Right lobe of liver (tissue), 6 donors: ENCODE measurements at places on chromosomes 2 and 18.

DNA sequence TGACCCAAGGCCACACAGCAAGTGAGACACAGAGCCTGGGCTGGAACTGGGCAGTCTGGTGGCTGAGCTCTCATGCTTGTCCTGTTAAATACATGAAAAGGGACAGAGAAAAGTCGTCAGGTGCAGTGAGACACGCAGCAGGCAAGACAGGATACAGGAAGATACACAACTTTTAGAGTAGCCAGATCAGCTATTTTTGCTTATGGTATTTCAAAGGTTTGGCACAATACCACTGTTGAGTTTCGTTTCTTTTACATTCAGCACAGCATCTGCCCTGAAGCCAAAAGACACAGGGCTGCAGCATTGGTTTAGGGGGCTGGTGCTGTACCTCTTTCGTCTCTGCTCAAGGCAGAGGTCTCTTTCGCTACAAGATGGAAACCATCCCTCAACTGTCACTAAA, 14.0 kb downstream of the FHL2 start:
- no peak for DNase-seq

- DNase-seq, result no peak
Observed at GRCh38 chr2:9707008-9707407, 76.2 kb upstream of the YWHAQ start.

DNA sequence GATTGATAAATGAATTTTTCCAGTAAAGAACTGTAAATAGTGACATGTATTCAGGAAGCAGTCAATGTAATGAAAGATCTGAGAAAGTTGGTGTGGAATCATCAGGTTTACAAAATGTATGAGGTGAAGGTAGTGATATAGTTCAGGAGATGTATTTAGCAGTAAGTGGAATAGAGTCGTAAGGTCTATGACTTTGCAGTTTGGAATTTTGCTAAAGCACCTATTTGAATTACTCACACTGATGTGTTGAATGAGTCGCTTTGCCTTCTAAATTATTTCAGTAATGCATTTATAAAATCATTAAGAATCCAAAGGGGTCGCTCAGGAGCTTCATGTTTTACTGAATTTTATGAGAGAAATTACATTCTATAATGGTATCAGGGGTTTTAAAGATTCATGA, 713.7 kb downstream of the DSC3 start:
- DNase-seq, result no peak

DNA sequence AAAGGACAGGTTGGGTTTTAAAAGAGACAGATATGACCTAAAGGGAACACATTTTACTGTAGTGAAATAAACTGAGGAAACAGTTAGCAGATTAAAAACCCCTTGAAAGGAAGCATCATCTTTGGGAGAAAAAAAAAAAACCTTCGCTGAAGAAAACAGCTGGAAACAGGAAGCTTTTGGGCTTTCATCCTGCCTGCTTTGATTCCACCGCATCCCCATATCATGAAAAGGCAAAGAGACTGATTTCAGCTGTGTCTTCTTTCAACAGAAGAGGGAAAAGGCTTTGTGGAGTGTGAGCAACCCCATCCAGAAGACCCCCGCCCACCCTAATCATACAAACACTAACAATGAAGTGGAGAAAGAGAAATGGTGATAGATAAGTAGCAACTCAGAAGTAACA, 86.4 kb downstream of the TCF4 start:
- DNase-seq, result no peak

- no peak for DNase-seq
Observed at GRCh38 chr2:236886456-236886855, 199.2 kb upstream of the COPS8 start.

- peak; percentile 35 for DNase-seq
Observed at GRCh38 chr2:239892441-239893235, 132.5 kb downstream of the NDUFA10 start.

- DNase-seq, result no peak
Observed at GRCh38 chr2:161956738-161957137, 117.3 kb downstream of the DPP4 start.

GRCh38 chr2:202014759-202015211, 18.9 kb upstream of the FZD7 start:
- DNase-seq, result no peak

GRCh38 chr2:154688373-154688772, 10.1 kb upstream of the KCNJ3 start:
- DNase-seq, result no peak

- no peak for DNase-seq
Observed at GRCh38 chr2:33377048-33377447, 99.4 kb upstream of the RASGRP3 start.

DNA sequence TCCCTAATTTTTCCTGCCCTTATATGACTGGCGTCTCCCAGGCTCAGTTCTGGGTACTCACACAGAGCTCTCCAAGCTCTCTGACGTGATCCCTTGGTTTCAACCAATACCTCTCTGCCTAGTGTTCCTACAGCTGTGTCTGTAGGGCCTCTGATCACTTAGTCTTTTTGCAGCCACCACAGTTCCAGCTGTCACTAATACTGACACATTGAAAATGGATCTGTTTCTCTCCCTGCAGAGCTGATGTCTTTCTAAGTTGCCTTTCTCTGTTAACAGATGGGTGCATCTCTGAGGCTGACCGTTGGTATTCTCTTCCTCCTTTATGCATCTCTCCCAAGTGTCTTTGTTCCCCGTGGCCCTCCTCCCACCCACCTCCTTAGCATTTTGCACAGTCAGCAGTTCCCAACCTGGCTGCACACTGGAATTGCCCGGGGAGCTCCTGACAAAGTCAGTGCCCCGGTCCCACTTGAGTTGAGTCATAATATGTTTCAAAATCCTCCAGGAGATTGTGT, 62.5 kb downstream of the CERS6 start:
- no peak for DNase-seq

DNA sequence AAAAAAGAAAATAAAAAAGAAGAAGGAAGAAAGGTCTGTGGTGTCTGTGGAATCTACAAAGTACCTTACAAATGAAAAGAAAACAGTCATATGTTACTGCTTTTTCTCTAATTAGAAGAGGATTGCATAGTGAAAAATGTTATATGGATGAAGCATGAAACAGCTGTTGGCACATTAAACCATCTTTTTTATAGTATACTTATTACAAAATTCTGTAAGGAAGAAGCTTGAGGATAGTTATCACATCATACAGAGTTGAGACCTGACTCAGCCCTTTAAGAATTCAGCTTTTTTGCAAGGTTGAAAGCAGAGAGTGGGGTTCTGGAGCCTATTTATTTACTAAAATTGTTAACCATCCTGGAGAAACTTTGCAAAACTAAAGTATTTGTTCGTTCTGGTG, 222.7 kb downstream of the PHLPP1 start:
- no peak for DNase-seq

- no peak for DNase-seq
Observed at GRCh38 chr2:236026841-236027240, 141.3 kb downstream of the GBX2 start.

DNA sequence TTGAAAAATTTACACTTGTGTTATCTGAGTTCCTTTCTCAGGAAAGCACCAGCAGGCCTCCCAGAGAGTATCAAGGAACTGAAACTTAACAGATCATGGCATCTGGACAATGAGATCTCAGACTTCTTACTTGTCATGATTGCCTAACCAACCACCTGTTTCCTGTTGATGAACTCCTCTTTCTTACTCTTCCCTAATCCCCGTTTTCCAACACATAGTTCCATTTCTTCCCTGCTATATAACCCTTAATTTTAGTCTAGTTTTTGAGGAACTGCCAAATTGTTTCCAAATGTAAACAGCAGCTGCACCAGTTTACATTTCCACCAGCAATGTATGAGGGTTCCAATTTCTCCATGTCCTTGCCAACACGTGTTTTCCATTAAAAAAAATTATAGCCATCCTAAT, 6.1 kb upstream of the FAM171B start:
- no peak for DNase-seq

DNA sequence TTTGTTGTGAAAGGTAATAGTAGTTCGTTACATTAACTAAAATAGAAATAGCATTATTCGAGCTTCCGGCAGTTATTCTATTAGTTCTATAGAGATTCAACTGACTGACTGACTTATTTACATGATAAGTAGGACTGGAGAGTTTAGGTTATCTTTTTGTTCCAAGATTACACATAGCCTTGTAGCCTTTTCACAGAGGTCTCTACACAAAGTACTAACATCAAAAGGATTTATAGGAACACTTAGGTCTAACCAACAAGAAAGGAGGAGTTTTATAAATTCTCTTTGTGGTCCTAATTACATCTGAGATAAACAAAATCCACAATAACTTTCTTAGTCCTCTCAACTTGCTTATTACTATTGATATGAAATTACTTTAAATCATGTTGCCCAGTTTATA, 62.8 kb downstream of the SOS1 start:
- DNase-seq, result no peak

- DNase-seq, result no peak
Observed at GRCh38 chr2:54074606-54075341, 40.6 kb upstream of the ACYP2 start.

GRCh38 chr18:73674125-73674865, 473.3 kb downstream of the FBXO15 start:
- no peak for DNase-seq

DNA sequence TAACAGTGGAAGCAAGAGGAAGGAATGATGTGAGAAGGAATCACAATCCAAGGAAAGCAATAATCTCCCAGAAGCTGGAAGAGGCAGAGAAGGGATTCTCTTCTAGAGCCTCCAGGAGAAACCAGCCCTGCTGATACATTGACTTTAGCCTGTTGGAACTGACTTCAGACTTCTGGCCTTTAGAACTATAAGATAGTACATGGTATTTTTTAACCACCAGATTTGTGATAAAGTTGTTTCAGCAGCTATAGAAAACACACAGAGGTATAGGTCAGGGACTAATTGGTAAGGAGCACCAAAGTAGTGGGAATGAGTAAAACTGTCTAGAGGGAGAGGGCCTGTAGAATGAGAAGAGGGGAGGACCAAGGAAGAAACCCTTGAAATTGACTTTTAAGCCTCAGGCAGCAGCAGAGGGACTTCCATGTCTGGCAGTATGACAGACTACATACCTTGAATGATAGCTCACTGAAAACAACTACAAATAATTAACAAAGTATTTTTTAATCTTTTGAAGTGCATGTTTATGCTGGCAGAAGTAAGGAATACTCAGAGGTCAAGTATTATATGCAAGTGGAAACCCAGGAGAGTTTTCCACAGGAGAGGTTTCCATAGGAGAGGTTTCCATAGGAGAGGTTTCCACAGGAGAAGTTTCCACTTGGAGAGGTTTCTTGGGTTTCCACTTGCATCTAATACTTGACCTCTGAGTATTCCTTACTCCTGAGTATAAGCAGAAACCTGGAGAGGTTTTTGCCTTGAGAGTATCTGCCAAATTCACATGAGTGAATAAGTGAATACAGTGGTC, 33.8 kb upstream of the TMEM17 start:
- DNase-seq, result no peak

GRCh38 chr2:70140791-70141211, 50.0 kb downstream of the C2orf42 start:
- no peak for DNase-seq

DNA sequence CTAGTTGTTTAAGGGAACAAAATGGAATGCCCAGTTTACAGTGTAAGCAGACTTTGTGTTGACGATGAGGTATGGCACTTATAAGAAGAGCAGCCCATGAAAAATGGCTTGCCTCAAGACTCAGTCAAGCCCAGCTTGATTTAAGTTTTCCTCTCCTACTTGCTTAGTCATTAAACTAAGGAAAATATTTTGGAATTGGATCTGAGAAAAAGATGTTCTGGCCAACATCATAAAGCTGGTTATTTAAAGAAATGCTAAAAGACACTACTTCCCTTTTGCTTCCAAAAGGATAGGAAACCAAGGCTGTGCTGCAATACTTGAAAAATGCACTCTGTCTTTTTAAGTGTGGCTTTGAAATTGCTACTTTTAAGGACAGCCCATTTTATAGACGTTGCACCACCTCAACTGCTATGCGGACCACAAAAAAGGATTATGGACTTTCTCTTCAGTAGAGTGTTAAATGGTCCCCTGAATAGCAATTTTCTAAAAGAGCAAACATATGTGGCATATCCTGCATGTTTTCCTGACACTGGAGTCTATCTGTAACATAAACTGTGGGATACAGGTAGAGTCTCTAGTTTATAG, 32.1 kb downstream of the CCDC141 start:
- no peak for DNase-seq

GRCh38 chr2:205719847-205720246, 37.5 kb downstream of the NRP2 start:
- no peak for DNase-seq

- no peak for DNase-seq
Observed at GRCh38 chr2:150047620-150048222, 439.7 kb downstream of the RND3 start.

- DNase-seq, result no peak
Observed at GRCh38 chr2:235803028-235803427, 309.2 kb downstream of the AGAP1 start.

DNA sequence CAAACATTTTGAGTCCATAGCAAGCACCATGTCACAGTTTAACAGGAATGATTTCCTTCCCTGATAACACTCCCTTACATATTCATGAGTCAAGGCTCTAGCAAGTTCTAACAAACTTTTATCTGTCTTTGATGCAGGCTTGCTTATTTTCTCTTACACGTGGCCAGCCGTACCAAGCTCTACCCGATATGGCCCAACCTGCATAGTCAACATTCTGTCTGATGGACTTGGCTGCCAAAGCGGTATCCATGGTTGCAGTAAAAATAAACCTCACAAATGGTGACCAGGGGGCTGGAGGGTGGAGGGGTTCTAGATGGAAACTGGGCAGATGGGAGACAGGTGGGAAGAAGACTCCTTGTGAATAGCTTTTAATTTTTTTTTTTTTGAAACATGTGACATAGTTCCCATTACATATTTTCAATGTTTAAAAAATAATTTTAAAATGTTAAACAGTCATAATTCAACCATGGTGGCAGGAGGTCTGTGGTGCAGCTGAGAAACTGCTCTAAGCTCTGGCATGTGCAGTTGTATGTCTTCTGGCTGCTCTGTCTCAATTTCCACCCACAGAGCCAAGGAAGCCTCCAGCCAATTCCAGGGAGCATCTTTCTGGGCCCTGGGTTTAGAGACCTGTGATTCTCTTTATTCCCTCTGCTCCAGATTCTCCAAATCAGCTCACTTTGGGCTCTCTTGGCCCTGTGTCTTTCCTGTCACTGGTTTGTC, 20.7 kb upstream of the CXCR1 start:
- no peak for DNase-seq

- DNase-seq, result no peak
Observed at GRCh38 chr18:37107748-37108522, 279.0 kb downstream of the KIAA1328 start.

- DNase-seq, result no peak
Observed at GRCh38 chr2:20576598-20577115, 74.2 kb downstream of the HS1BP3 start.

GRCh38 chr2:220134756-220135534, 507.5 kb downstream of the SLC4A3 start:
- no peak for DNase-seq

DNA sequence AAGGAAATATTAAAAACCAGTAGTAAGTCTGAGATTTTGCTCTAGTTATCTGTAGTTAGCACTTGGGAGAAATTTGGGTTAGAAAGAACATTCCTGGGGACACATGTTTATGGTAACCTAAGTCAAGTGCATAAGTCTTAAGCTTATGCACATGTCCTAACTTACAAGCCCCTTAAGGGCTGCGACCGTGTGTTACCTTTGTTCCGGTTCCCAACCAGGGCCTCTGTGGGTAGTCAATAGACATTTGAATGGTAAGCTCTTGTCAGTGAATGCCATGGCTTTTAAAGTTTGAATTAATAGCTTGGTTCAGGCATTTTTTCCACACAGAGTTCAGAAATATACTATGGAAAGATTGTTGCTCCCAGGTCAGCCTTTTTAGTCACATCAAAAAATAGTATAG, 64.7 kb upstream of the CWC22 start:
- no peak for DNase-seq

GRCh38 chr18:58525928-58526424, 102.9 kb downstream of the ALPK2 start:
- DNase-seq, result no peak
